ENCODE measurements at places on chromosomes 16 and 17.

DNA sequence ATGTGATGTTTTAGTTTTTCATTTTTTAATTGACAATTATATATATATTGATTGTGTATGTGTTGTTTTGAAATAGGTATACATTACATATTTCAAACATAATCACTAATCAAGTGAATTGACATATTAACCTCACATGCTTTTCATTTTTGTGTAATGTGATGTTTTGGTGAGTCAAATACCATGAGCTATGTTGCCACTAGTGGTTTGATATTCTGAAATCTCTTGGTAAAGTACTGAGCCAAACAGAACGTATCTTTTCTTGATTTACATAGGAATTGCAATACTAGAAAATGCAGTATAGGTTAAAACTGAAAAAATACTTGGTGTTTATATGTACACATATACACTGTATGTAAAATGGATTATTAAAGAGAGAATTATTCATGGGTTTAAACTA is 65.2 kb upstream of the SIAH1 start:
- no peak for DNase-seq

DNA sequence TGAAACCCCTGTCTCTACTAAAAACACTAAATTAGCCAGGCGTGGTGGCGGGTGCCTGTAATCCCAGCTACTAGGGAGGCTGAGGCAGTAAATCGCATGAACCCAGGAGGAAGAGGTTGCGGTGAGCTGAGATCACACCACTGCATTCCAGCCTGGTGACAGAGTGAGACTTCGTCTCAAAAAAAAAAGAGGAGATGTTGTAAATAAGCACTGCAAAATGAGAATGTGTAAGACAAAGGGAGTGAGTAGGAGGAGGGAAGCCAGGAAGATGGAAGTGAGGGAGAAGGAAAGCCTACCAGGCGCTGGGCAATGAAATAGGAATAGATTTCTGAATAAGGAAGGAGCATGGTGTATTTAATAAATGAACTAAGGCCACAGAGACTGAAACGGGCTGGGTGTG is 8.7 kb upstream of the PRPF8 start:
- no peak for DNase-seq

DNA sequence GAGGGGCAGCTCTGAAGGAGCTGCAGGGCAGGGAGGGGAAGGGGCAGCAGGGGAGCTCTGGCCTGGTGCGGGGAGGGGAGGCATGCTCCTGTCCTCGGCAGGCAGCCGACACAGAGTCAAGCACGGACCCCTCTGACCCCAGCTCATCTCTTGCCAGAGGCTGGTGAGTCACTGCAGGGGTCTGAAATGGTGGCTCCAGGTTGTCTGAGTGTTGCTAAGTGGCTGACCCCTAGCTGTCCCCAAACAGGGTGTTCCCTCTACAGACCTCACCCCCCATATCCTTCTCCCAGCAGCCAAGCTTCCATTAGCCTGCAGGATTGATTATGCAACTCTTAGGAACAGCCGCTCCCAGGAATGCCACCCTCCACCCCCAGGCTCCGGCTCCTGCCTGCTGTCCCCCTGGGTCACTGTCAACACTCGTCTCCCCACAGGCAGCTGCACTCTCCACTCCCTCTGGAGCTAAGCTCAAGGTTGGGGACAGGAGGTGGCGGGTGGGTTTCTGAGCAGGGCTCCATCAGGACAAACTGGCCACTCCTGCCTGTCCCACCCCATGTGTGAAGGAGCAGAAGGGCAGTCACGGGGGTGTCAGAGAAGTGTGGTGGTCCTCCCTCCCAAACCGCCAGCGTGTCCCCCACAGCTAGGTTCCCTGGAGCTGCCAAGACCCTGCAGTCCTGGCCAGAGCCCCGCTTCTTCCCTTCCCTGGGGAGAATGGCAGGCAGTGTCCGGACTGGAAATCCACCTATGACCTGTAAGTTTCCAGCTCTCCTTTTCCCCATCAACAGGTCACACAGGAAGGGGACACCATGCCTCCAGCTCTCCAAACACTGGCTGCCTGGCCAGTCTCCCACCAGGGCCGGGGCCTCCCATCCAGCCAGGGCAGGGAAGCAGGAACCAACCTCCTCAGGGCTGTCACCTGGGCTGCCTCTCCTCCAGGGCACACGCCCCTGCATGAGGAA is 1.0 kb downstream of the MYLK3 start:
- DNase-seq: no peak

DNA sequence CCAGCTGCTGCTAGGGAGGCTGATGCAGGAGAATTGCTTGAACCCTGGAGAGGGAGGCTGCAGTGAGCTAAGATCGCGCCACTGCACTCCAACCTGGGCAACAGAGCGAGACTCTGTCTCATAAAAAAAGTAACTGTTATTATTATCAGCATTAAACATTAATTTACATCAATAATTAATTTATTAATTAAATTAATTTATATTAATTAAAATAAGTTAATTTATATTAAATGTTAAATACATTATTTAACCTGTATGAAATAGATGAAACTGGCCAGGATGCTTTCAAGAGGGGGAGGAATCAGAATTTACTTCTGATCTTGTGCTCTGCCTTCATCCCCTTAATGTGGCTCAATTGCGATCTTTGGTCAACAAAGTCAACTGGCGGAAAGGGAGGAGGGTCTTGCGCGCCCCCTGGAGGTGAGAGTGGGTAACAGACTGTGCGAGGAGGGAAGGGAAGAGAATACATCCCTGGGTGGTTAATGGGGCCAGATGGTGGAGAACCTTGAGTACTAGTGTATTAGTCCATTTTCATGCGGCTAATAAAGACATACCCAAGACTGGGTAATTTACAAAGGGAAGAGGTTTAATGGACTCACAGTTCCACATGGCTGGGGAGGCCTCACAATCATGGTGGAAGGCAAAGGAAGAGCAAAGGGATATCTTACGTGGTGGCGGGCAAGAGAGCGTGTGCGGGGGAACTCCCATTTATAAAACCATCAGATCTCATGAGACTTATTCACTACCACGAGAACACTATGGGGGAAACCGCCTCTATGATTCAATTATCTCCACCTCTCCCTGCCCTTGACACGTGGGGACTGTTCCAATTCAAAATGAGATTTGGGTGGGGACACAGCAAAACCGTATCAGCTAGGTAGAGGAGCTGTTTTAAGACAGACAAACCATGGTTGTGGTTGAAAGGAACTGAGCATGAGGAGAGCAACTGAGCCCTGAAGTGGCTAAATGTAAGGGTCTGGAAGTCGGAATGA is 15.7 kb upstream of the CPPED1 start:
- peak; percentile 61 for DNase-seq

GRCh38 chr16:11398136-11398535 is 52.9 kb downstream of the RMI2 start:
- DNase-seq: no peak

GRCh38 chr17:48549914-48550501 is 5.1 kb upstream of the HOXB2 start:
- DNase-seq: no peak

GRCh38 chr17:15261258-15261801 is 3.8 kb downstream of the PMP22 start:
- no peak for DNase-seq

DNA sequence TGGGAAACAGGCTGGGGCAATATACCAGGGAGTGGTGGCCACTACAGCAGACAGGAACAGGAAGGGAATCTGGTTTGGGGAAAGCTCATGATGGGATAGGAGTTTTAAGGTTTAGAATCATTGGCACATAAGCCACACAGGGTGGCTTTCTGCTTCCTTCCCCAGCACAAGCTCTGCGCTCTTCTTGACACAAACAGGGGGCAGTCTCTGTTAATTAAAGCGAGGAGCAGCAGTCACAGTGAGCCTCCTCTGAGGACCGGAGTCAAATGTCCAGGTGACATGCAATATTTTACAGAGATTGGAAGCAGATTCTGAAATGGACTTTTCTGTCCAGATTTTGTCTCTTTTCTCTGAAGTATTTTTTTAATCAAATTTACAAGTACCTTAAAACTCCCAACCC is 2.8 kb upstream of the SHISA9 start:
- no peak for DNase-seq

- DNase-seq: no peak
Measured at GRCh38 chr17:10622617-10623485, 34.3 kb downstream of the MYH3 start.

DNA sequence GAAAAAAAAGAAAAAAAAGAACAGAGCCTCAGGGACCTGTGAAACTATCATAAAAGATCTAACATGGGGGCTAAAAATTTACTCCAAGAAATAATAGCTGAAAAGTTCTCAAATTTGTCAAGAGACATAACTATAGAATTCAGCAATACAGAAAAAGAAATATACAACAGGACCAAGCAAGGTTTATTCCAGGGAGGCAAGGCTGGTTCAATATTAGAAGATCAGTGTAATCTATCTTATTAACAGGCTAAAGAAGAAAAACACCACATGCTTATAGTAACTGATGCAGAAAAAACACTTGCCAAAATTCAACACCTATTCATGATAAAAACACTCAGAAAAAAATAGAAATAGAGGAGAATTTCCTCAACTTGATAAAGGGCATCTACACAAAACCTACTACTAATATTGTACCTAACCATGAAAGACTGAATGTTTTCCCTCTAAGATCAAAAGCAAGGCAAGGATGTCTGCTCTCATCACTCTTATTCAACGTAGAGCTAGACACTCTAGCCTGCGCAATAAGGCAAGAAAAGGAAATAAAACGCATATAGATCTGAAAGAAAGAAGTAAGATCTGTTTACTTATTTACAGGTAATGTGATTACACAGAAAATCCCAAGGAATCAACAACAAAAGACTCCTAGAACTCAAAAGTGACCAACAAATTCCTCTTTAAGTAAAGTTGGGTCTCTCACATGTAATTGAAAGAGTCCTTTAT is 1.2 kb upstream of the ACSM3 start:
- no peak for DNase-seq

DNA sequence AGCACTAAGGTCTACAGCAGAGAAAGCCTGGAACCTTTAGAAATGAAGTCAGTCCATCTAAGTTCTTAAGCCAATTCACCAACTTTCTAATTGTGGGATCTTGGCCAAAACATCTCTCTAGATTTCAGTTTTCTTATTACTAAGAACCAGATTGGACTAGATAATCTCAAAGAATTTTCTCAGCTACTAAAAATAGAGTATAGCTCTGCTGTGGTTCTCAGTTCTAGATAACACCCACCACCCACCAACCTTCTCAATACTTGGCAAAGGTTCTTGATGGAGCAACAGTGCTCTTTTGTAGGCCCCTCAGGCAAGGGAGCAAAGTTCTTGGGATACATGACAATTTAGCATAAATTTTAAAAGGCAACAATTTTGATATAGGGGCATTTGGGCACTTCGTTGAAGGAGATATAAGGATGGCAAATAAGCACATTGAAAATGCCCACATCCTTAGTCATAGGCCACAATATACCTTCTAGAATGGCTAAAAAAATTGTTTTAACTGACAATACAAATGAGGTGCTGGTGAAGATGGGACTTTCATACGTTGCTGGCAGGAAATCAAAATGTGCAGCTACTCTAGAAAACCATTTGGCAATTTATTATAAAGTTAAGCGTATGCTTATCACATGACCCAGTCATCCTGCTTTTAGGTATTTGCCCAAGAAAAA is 74.4 kb upstream of the TMEM132E start:
- no peak for DNase-seq

DNA sequence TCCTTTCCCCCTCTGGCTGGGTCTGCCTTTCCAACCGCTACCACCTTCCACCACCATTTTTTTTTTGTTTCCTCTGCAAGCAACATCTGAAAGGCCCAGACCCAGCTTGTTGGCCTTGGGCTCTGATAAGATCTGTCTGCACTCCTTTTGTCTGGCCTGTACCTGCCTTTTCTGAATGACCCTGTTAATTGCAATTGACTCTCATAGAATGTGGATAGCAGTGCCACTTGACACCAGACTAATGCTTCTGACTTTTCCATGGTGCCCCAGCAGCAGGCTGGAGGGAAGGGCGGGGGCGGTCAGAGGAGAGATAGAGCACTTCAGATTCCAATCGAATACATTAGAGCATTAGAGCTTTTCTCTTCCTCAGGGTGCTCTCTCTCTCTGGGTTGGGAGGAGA is 538.9 kb downstream of the WWOX start:
- no peak for DNase-seq

DNA sequence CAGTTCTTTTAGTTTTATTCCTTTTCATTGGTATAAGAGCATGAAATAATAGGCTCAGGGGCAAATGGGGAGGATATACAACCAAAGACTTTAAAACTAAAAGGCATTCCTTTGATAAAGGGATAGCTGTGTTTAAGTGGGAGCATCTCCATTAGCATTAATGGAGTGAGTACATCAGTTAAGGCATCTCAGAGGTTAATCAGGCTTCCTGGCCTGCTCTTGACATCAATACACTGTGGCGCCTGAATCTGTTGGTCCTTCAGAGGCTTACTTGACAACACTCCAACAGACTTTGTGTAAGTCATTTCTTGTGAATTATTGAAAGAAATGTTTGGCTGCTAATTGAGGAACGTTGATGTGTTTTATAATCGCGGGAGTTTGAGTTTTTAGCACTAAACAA is 230.7 kb downstream of the BCAS3 start:
- no peak for DNase-seq

GRCh38 chr16:47644166-47644565 is 183.0 kb downstream of the PHKB start:
- DNase-seq: no peak

GRCh38 chr16:275041-275641 is 603 bp downstream of the RGS11 start:
- DNase-seq: no peak

- DNase-seq: no peak
Measured at GRCh38 chr16:57060323-57061083, 31.9 kb upstream of the CPNE2 start.

GRCh38 chr16:71303938-71304337 is 14.7 kb upstream of the CMTR2 start:
- DNase-seq: no peak

- DNase-seq: no peak
Measured at GRCh38 chr16:86343027-86343795, 167.1 kb upstream of the FOXF1 start.

DNA sequence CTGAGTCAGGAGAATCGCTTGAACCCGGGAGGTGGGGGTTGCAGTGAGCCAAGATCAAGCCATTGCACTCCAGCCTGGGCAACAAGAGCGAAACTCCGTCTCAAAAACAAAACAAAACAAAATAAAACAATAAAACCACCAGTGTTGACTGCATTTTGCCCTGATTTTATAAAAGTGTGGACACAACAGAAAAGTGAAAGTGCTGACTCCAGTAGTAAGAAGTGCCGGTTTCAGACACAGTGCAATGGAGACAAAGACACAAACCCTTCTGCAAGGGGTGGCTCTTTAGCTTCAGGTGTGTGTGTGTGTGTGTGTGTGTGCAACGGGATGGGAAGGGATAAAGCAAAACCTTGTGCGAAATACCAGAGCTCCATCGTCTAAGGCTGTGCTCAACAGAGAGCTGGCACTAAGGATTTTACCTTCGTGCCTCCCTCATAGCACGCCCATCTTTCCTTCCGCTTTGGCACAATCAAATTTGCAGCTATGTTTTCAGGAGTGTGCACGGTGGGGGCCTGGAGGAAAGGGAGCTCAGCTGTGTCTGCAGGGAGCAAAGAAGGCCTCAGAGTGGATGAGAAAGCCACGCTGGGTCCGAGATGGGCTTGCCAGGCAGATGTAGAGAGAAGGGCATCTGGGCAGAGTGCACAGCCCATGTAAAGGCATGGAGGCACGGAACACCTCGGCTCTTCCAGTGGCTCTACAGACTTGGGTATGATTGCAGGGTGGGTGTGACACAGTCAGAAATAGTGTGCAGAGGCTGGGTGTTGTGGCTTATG is 15.5 kb downstream of the MXRA7 start:
- no peak for DNase-seq

- no peak for DNase-seq
Measured at GRCh38 chr17:48595278-48595999, 1.9 kb upstream of the HOXB5 start.

GRCh38 chr17:1720856-1721386 is 3.6 kb upstream of the WDR81 start:
- DNase-seq: peak; percentile 63

GRCh38 chr16:8632675-8633182 is 11.2 kb downstream of the METTL22 start:
- DNase-seq: no peak
